ENCODE measurements at places on chromosomes 4 and X.
A peak's percentile ranks its signal among the peaks of the same experiment; 100 is the strongest.

DNA sequence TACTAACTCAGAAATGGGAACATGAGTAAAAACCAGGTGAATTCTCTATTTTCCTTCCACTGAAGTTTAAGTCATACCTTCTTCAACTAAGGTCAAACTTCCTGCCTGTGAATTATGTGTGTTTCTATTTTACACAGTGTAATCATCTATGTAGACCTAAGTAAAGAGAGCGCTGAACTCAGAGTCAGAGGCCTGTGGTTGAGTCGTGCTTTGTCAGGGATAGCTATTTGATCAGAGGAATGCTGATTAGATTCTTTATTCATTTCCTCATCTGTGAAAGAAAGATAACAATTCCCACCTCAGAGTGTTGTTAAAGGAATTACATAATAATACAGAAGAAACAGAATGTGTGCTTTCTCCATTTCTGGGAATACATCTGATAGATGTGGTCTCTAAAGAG is 654.1 kb downstream of the STIM2 start:
- no peak for DNase-seq

- DNase-seq = no peak
Measured at GRCh38 chr4:102678107-102678506, 82.7 kb downstream of the MANBA start.

GRCh38 chr4:47704693-47705325 is 133.1 kb downstream of the CORIN start:
- peak; percentile 13 for DNase-seq

DNA sequence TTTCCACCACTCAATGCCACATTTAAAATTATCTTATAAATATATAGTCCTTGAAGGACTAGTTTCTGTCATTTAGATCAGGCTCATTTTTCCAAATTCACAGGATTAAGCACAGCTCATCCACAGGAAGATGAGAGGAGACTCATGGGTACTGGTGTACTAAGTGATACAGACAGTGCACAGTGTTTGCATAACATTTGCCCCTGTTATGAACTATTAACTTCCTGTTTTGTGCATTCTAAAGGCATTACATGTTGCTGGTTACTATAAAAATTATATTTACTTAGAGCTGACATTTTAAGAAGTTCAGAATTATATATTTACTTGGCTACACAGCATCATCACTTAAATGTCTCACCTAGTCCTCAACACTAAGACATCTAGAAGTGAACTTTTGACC is 772.0 kb downstream of the TECRL start:
- DNase-seq = no peak

GRCh38 chrX:77975755-77976154 is 6.3 kb upstream of the PGAM4 start:
- DNase-seq = peak; percentile 32

- peak; percentile 14 for DNase-seq
Measured at GRCh38 chr4:182593864-182594263, 323.3 kb downstream of the DCTD start.

DNA sequence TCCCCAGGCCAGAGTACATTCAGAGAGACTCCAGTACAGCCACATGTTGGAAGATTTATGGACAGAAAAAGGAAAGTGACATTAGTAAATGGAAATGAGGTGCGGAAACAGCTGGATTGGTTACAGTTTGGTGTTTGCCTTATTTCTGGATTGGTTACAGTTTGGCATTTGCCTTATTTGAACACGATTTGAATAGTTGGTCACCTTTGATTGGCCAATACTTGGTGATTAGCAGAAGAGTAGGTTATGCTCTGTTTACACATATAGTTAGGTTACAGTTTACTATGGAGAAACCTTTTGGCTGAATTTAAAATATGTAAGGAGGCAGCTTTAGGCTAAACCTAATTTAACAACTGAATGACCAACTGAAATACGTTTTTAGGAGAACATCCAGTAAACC is 173.7 kb downstream of the AASDH start:
- no peak for DNase-seq
